ENCODE measurements at places on chromosomes 2 and 18.

- DNase-seq, result no peak
These were observed 25.2 kb downstream of the CAB39 start for GRCh38 chr2:230737791-230738226.

DNA sequence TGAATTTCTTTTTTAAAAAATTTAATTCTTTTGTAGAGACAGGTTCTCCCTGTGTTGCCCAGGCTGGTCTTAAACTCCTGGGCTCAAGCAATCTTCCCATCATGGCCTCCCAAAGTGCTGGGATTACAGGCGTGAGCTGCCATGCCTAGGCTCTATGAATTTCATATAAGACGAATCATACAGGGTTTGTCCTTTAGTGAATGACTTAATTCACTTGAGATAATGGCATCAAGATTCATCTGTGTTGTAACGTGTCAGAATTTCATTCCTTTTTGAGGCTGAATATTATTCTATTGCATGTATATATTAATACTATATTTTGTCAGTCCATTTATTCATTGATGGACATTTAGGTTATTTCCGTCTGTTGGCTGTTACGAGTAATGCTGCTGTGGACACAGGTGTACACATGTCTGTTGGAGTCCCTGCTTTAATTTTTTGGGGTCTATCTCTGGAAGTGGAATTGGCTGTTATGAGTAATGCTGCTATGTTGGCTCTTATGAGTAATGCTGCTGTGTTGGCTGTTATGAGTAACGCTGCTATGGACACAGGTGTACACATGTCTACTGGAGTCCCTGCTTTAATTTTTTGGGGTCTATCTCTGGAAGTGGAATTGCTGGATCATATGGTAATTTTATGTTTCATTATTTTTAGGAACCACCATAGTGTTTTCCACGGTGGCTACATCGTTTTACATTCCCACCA, 210.6 kb downstream of the CAMKMT start:
- DNase-seq, result no peak

DNA sequence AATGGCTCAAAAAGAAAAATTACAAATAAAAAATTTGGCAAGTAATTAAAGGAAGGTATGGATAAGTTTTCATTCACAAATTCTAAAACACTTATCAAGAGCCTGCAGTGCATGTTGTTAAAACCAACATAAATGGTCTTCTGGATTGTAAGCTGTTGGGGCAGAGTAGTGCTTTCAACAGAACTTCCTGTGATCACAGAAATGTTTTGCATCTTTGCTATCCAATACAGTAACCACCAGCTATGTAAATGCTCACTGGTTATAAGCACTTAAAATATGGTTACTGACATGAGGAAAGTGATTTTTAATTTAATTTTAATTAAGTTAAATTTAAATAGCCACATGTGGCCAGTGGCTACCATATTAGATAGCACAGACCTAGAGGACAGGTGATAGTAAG, 133.1 kb downstream of the NBAS start:
- DNase-seq, result no peak

- peak; percentile 9 for DNase-seq
These were observed 79.7 kb upstream of the APCDD1 start for GRCh38 chr18:10374636-10375293.

- DNase-seq, result no peak
These were observed 253.2 kb upstream of the CTAGE1 start for GRCh38 chr18:22670914-22671313.

- DNase-seq, result no peak
These were observed 4.2 kb upstream of the ADCY3 start for GRCh38 chr2:24924266-24924665.

- no peak for DNase-seq
These were observed 79.0 kb upstream of the SCG2 start for GRCh38 chr2:223681125-223681524.

DNA sequence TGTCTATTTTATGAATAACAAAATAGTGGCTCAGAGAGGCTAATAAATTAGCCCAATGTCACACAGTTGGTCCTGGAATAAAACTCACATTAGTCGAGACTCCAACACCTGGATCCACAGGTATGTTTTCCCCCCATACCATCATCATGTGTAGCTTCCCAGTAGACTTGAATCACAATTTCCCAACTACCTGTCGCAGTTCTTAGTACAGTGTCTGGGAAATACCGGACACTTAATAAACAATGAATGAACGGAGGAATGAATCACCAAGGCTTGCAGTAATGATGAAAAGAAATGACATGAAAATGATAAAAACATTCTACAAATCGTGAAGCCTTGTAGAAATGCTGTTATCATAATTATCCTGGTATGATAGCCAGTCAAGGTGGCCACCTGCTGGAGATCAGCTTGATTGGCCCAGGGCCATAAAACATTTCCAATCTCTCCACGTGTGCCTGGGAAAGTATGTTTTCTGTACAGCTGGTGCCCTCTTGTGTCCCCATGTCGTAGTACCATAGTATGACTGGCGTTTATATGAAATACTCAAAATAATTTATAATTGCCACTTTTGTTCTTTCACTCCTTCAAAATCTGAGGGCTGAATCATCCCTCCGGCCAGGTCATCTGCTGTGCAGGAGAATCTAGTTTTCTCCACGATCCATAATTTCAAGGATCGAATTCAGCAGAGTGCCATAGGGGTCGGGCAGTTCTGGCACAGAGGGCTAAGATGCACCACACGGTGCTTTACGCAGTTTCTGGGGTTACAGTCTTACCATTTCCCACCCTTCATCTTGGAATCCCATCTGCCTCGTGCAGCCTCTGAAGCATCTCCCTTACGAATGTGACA, 95.4 kb downstream of the LAMA1 start:
- DNase-seq, result no peak

GRCh38 chr18:45250479-45250878, 364.8 kb upstream of the SLC14A2 start:
- no peak for DNase-seq

DNA sequence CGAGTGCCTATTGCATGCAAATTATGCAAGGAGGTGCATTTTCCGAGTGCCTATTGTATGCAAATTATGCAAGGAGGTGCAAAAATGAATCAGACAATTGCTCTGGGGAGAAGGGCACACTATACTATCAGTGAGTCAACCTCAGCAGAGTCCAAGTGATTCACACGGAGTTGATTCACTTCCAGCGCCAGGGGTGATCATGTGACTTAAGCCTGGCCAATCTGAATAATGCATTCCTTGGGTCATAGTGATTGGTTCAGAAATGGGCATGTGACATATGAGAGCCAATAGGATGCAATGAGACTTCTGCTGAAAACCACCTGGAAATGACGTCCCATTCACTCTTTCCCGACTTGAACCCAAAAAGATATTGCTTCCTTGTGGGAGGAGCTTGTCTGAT, 152.2 kb downstream of the DAW1 start:
- no peak for DNase-seq

GRCh38 chr2:42486145-42486906, 7.5 kb downstream of the KCNG3 start:
- no peak for DNase-seq

- no peak for DNase-seq
These were observed 151.3 kb downstream of the ZNF236 start for GRCh38 chr18:76973520-76974266.

DNA sequence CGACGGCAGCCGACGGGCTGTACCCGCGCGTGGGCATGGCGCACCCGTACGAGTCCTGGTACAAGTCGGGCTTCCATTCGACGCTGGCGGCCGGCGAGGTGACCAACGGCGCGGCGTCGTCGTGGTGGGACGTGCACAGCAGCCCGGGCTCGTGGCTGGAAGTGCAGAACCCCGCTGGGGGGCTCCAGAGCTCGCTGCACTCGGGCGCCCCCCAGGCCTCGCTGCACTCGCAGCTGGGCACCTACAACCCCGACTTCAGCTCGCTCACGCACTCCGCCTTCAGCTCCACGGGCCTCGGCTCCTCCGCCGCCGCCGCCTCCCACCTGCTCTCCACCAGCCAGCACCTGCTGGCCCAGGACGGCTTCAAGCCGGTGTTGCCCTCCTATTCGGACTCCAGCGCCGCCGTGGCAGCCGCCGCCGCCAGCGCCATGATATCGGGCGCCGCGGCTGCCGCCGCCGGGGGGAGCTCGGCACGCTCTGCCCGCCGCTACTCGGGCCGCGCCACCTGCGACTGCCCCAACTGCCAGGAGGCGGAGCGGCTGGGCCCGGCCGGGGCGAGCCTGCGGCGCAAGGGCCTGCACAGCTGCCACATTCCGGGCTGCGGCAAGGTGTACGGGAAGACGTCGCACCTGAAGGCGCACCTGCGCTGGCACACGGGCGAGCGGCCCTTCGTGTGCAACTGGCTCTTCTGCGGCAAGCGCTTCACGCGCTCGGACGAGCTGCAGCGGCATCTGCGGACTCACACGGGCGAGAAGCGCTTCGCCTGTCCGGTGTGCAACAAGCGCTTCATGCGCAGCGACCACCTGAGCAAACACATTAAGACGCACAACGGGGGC, 2.0 kb downstream of the SP9 start:
- peak; percentile 75 for DNase-seq

GRCh38 chr18:76351961-76352581, 143.0 kb downstream of the ZNF516 start:
- DNase-seq, result peak; percentile 40

DNA sequence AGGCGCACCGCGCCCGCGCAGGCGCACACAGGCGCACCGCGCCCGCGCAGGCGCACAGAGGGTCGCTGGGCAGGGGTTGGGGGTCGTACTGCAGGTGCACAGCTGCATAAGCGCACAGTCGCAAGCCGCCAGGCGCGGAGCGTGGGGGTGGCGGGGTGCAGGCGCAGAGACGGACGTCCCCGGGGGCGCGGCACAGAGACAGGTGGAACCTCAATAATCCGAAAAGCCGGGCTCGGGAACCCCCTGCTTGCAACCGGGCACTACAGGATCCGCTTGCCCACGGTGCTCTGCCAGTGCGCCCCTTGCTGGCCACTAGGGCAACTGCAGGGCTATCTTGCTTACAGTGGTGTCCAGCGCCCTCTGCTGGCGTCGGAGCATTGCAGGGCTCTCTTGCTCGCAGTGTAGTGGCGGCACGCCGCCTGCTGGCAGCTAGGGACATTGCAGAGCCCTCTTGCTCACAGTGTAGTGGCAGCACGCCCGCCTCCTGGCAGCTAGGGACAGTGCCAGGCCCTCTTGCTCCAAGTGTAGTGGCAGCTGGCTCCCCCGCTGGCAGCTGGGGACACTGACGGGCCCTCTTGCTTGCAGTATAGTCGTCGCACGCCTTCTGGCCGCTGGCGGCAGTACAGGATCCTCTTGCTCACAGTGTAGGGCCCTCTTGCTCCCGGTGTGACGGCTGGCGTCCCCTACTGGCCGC, 34.9 kb downstream of the FAM110C start:
- DNase-seq, result peak; percentile 95

GRCh38 chr2:96259497-96259921, 6.3 kb downstream of the TMEM127 start:
- DNase-seq, result no peak

DNA sequence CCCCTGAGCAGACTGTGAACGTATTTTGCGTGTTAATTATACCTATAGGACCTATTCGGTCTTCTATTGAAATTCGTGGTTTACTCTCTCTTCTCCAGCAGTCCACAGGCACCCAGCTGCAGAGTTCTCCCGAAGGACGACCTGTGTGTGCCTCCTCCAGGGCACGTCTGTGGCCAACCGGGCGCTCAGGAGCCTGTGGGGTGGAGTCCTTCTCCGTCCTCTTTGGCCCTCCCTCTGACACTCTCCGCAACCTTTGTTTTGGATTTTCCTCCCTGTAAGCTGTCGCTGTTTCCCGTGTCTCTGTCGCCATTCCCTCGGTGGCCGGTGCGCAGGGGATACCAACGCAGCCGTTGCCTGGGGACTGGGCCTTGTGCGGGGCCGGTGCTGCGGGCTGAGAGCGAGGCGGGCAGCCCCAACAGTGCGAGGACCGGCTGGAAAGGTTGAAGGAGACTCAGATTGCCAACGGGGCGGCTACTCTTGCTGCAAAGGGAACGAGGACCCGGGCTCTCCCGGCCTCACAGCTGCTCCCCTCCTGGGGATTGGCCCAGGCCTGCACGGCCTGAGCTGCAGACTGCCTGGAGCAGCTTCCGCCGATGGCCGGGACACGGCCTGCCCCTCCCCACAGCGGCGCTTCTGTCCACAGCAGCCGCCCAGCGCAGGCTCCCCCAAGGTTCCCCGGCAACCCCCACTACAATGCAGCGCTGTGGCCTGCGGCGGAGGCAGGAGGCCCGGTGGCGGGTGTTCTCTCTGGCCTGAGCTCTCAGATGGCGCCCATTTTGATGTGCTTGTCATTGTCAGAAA, 221.0 kb downstream of the MTX2 start:
- peak; percentile 80 for DNase-seq

- peak; percentile 52 for DNase-seq
These were observed 18.4 kb downstream of the NAPG start for GRCh38 chr18:10544093-10544748.

DNA sequence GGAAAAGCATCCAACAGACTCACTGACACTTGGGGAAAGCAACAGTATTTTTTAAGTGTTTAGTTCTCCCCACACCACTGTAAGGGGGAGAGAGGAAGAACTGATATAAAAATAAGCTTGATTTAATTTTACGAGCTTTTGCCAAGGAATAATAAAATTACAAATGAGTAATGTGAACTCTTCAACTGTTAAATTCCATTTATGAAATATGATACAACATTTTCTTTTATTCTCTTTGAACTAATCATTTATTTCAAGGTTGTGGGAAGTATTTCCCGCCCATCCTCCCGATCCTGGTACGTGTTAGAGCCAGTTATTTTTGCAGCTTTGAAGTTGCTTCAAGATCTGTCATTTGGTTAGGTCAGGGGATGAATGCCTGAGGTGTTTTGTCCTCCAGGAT, 35.2 kb downstream of the WDPCP start:
- DNase-seq, result no peak

DNA sequence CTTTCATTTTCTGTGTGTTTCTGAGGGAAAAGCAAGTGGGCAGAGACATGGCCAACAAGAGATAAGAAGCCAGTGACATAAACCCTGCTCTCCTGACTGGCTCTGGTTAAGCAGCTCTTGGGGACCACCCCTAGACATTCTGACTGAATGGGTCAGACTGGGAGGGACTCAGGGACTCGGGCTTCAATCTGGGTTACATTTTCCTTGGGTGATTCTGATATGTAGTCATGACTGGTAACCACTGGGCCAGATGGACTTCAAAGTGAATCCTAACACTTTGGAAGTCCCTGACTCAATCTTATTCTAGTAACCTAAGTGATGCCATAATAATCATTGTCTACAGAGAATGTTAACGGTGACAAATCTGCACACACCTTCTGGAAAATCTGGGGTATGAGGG, 397.8 kb downstream of the NBAS start:
- no peak for DNase-seq

GRCh38 chr2:143694335-143694734, 565.1 kb downstream of the ARHGAP15 start:
- no peak for DNase-seq
